ENCODE measurements at places on chromosomes 2 and 18. TPM values are rescaled to one million over a fixed set of nuclear protein-coding genes. Genes with fewer than 3 reads are reported as not detected.

The KIF5C gene
- 1.6 TPM for total RNA-seq

The TMEM163 gene
- 3.1 TPM for total RNA-seq

The MAB21L4 gene
- total RNA-seq, result 0.31 TPM

The GLS gene
- total RNA-seq, result 77.2 TPM

The RGPD3 gene
- 0.48 TPM for total RNA-seq

The RASGRP3 gene
- 56.3 TPM for total RNA-seq

The POTEI gene
- 3.2 TPM for total RNA-seq

The HRH4 gene
- total RNA-seq, result not detected

The LYG1 gene
- not detected for total RNA-seq

The CKAP2L gene
- total RNA-seq, result 0.82 TPM

The MALL gene
- 17.9 TPM for total RNA-seq

DNA sequence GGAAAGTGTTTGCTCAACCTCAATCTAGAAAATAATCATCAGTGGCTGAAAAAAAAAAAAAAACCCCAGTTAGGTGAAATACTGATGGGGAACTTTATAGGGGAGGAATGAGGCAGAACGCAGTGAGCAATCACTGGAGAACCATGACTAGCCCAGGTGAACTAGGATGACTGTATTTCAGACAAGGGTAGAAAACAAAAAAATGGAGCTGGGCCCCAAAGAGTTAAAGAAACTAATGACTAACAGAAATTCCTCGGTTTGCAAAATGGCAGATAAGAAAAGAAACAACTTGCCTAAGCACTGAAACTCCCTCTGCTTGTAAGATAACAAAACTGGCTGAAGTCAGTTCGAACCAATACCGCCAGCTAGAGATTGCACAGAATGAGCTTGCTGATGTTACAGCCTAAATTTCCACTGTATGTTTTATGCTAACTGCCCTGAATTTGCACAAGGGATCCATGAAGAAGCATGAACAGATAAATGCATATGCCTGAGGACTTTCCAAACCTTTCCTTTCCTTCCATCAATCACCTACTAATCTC, 245.9 kb downstream of the METTL4 start:
- DNase-seq, result no peak

GRCh38 chr2:19719540-19719939, 182.2 kb downstream of the TTC32 start:
- DNase-seq, result no peak

DNA sequence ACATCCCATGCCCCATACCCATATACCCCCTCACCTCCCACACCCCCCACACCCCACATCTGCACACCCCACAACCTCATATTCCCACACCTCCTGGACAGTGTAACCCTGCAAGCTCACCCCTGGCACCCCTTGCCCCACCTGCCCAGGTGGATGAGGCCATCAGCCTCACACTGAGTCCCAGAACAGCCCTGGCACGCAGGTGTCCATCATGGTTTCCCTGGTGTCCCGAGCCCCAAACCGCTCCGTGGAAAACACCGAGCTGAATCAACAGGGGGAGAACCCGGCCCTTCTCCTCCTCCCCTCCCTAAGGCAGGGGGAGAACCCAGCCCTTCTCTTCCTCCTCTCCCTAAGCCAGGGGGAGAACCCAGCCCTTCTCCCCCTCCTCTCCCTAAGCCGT, 415.6 kb upstream of the SALL3 start:
- no peak for DNase-seq

DNA sequence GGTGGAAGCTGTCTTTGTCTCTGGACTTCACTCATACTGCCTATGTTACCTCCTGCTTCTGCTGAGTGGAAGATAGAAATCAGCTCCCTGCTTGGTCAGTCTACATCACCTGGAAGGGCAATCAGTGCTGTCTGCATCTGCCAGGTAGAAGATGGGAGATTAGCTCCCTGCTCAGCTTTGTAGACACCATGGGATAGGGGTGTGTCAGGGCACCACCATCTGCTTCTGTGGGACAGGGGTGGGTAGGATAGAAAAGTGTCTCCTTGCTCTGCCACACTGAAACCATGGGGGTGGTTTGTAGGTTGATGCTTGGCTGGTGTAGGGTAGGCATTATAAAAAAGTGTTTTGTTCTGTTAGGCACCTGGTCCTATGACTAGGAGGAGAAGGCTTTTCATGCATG, 34.1 kb downstream of the STARD6 start:
- no peak for DNase-seq

DNA sequence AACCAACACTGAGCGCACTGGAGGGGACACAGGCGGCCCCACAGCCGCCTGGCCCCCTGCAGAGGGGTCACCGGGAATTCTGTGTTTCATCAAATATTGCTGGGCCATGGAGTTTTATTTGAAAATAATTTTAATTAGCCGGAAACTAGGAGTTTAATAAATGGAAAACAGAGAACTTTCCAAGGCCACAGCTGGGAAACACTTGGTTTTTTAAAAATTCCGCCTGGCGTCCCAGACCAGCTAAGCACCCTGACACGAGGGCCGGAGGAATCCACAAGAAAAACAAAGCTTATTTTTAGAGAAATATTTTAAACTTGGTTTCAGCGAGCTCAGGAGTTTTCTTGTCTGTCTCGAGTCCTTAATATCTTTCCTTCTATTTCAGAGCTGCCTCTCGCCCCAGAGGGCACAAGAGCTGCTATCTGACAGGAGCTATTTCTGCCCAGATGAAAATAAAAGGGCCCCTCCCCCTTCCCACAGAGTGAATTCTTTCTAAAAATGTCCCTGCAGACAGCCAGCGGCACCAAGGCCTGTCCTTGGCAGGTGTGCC, 8.2 kb downstream of the ZFP36L2 start:
- no peak for DNase-seq

GRCh38 chr2:228699888-228700287, 518.4 kb upstream of the SPHKAP start:
- DNase-seq, result no peak

DNA sequence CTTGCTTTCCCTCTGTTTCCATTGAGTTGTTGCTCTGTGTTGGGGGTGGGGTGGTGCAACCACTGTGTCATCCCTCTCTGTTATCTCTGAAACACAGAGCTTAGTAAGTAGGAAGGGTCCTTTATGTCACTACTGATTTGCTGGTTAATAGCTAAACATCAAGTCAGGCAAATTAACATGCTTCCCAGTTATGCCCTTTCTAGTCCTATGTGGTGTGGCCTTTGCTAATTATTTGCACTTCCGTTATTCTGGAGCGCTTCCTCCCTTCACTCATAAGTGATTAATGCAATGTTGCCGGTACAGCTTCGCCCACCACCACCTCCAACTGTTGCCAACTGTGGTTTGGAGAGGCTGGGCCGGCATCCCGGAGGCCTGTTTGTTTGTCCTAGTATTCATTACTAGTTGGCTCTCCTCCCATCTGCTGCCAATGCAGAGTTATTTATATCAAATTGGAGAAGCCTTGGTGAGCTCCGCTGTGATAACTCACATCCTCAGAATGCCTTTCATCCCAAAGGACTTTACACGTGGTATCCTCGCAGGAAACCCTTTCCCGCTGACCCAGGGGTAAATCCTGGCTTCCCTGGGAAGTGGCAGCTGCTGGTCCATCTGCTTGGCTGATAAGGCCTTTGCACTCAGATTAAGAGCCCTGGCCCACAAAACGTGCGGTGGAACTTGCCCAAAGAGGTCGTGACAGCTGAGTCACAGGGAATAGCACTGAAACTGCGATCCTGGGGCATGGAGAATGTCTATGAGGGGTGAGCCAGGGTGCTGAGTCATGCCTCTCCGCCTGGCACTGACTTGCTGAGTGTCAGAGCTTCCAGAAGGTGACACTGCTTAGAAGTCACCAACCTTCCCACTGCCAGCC, 72.0 kb upstream of the ZCCHC2 start:
- peak; percentile 86 for DNase-seq

DNA sequence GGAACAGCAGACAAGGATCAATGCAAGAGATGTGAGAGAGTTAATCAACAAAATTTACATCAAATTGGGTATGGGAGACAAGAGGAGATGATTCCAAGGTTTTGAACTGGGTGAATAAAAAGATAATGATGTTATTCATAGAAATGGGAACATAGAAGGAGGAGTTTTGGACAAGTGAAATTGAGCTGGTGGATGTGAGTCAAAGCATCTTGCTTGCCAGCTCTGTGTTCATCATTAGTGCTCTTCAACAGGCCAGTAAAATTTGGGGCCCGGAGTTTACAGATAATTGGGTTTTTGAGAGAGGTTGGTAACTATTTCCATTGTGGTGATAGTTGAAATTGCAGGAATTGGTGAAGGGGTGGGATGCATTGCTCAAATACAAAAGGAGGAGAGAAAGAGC, 69.9 kb upstream of the CAVIN2 start:
- DNase-seq, result no peak

DNA sequence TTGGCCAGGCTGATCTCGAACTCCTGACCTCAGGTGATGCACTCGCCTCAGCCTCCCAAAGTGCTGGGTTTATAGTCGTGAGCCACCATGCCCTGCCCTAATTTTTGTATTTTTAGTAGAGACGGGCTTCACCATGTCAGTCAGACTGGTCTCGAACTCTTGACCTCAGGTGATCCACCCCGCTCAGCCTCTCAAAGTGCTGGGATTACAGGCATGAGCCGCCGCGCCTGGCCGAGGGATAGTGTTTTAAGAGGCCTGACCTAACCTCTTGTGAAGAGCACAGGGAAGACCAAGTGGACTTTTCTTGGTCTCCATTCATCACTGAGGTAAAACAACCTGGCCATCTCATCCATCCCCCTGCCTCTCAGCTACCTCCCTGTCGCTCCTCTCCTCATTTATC, 29.7 kb downstream of the SIX2 start:
- no peak for DNase-seq

DNA sequence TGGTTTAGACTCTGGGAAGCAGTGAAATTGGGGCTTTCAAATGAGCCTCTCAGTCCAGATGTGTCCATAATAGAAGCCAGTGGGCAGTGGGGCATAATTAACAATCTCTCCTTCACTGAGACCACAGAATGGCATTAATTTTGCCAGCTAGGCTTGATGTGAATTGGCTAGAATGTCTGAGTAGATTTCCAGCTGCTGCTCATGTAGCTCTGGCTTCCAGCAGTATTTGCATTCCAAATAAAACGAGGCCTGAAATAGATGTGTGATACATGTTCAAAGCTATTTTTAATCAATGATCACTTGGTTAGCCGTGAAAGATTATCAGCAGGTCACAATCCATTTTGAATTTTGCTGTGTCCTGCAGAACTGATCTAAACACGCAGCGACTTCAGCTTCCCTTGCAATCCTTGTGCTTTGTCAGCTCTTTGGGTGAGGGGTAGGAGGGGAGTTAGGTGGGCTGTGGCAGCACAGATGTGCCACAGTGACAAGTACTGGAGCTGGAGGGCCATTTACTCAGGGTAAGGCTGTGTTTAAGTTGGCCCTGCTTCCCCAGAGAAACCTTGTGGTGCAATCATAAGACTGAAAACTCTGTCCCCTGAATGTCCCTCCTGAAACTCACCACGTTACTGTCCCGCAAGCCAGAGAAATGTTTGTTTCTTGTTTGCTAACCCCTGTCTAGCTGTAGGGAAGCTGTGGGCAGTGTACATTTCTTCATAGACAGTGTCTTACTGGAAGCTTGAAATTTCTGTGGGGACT, 56.9 kb upstream of the TMEM178A start:
- no peak for DNase-seq
